ENCODE measurements at places on chromosomes 7 and 10.

DNA sequence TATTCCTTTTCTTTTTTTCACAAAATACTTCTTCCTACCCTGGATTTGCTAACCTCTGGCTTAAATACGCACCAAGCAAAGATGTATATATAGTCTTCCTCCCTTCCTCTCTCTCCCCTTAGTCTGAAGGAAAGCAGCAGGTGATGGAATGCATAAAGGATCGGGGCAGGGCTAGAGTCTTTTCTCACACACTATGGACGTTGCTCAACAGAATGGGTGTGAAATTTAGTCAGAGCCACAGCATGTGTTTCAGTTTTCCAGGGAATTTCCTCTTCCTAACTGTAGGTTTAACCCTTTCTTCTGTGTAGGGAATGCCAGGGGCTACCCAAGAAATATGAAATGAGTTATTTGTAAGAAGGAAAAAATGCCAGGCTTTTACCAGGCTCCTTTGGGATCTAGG lies 71.4 kb upstream of the NFKB2 start:
- no peak for DNase-seq

GRCh38 chr10:81911328-81911727 lies 36.3 kb downstream of the NRG3 start:
- no peak for DNase-seq

- no peak for DNase-seq
These were observed 54.7 kb downstream of the NPTX2 start for GRCh38 chr7:98671733-98672331.

DNA sequence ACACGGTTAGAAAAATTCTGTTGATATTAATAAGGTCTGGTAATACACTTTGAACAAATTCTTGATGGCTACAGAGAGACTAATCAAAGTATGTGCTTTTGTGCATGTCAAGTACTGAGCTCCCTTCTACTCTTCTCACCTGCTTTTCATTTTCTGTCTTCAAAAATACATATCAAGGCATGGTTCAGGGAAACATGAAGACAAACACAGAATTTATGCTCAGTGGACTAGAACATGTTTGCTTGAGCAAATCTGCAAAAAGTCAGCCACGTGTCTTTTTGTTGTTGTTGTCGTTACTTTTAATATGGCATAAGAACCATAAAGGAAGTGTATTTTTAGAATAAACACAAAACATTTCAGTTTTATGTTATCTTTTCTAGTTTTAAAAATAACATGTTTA lies 21.9 kb downstream of the CDK13 start:
- DNase-seq: no peak

DNA sequence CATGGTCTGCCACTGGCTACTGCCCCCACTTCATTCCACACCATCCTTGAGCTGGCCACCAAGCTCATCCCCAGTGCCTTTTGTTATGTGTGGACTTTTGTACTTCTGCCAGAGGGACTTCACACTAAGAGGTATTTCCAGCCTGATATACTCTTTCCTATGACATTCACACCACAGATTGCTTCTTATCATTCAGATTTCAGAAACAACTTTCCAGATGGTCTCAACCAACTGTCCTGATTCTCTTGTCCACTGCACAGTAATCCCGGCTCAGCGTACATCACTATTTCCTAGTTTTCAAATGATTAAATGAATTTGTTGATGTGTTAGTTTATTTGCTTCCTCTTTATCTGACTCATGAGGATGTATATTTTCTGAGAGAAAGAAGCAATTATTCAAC lies 7.1 kb downstream of the CDC14C start:
- DNase-seq: no peak

GRCh38 chr7:29381206-29382094 lies 182.2 kb upstream of the PRR15 start:
- DNase-seq: no peak
